ENCODE measurements at places on chromosomes 7 and 10.

DNA sequence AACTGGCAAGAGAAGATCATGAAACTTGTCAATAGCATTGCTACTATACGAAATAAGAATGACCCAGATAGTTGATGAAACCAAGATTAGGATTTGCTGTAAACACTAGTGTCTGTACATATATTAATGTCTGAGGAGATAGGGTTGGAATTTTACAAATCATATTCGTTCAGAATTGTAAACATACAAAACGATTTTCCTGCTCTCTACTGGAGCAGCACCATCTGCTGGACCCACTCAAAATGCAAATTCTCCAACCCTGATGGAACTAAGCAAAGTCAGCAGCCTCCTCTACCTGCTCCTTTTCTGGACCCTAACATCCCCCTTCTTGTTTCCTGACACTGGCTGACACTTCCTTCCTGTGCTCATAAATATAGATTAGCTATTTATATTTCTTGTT, 29.4 kb upstream of the SGMS1 start:
- peak; percentile 38 for DNase-seq

GRCh38 chr7:11612737-11613136, 219.3 kb downstream of the THSD7A start:
- no peak for DNase-seq

GRCh38 chr10:117449636-117450035, 74.4 kb upstream of the PDZD8 start:
- DNase-seq: no peak

- DNase-seq: peak; percentile 39
These were observed 7.2 kb downstream of the RBM17 start for GRCh38 chr10:6095810-6096570.

DNA sequence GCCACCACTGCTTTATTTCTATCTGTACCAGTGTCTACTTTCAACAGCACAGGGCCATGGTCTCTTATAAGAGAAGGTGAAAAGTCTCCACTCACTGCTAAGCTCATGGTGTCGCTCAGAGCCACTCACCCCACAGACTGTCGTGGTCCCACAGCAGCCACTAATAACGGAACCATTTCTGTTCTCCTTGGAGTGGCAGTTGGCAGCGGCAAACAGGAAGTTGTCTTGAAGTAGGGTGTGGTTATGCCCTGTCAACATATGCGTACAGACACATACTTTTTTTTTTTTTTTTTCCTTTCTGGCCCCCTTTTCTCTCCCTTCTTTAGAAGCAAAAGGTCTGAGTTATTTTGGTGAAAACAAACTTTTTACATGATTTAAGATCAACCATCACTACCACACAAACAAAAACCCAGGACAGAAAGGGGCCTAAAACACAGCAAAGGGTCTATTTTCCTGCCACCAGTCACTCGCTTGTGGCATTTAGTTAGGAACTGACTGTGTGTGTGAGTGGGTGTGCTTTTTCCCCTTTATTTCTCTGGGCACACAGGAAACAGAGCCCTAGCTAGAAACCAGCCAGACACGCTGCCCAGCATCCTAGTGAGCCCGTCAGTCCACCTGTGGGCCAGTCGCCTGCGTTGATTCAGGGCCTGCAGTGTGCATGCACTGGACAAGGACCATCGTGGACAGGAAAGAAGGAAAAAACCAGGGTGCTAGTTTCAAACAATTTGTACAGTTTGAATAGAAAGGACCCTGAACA, 96.7 kb upstream of the EFCAB10 start:
- no peak for DNase-seq

DNA sequence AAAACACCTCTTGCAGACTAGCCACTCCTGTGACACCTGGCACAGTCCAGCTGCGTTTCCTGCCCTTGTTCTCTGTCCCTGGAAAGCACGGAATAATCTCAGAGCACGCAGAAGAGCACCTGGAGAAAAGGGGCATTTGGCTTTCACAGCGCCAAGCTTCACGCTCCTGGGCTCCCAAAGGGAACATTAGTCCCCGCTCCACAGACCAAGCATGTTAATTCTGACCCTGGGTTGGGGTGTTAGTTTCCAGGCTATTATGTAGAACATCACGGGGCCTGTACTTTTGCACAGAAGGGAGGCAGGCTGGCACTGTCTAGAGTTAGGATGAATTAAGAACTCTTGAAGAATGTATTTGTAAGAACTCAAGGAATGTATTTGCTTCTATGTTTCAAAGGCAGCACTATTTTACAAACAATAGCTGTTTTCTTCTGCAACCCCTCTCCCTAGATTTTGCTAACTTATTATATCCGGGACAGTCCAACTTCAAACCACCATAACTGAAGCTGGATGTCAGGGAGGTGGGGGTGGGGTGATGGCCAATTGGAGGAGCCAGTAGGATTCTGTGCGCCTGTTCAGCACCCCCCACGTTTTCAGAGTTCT, 62.2 kb upstream of the TRIM8 start:
- no peak for DNase-seq

Measured in fibroblast of mammary gland (primary cell).